ENCODE measurements at places on chromosomes 13 and 19.

DNA sequence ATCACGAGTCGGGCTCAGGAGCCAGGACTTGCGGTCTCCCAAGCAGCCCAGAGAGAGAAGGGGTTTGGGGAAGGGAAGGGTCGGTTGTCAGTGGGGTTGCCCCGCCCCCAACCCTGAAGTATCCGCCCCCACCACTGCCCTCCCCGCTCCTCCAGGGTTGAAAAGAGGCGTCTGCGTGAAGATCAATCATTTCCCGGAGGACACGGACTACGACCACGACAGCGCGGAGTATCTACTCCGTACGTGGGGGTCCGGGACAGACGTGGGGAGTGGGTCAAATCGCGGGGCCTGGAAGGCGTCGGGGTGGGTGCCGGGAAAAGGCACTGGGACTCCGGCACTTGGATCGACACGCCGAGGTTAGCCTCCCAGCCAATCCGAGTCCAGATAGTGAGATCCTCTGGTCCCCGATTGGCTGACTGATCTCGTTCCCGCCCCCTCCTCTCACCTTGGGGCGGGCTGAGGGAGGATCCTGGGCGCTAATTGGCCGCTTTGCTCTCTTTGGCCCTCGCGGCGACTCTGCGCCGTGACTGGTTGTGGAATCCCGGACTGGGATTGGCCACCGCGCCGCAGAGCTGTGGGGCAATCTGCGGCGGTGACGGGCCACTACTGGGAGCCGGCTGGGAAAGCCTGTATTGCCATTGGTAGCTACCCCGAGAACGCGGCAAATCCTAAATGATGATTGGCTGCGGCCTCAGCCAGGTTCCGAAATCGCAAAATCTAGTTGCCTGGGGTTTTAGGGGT lies 13.3 kb upstream of the CACNG6 start:
- no peak for DNase-seq

DNA sequence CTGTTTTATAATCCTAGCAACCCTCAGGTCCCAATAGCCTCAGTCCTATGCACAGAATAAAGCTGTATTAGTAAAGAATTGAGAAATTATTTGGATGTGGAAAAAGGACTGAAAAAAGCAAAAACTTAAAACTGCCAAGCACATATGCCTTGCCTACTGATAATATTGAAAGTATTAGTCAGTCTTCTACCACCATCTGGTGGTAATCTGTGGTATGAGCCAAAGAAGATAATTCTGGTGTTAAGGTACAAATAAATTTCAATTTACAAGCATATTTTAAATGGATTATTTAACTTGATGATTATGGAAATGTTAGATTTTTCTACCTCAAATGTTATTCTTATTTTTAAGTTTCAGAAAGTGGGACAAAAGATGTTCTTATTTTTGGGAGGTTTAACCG lies 460.3 kb upstream of the KLHL1 start:
- no peak for DNase-seq

GRCh38 chr19:12838182-12838885 lies at the start of gene MAST1:
MAST1 (plus strand) TSS chr19:12838515; CDS start chr19:12838573, 58 bp downstream.
- no peak for DNase-seq

DNA sequence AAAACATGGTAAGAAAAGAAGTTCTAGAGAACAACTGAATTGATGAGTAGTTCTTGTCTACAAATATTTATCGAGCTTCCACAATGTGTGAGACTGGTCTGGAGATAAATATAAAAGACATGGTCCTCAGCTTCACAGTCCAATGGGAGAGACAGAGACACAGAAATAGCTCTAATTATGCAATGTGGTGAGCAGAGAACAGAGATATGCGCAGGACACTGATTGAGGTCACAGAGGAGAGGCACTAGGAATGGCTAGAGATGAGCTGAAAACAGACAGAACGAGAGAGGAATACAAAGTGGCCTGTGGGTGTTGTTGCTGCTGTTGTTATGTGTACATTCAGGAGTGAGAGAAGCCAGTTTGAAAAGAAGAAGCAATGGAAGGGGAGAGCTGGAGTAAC lies 53.2 kb downstream of the GPALPP1 start:
- no peak for DNase-seq

- DNase-seq, result peak; percentile 87
These were observed 2020.1 kb upstream of the PCDH20 start for GRCh38 chr13:63435667-63436324.

- DNase-seq, result no peak
These were observed 211.5 kb downstream of the LMO7 start for GRCh38 chr13:75847588-75847987.

GRCh38 chr19:33688171-33688992 lies 66.6 kb downstream of the CHST8 start:
- no peak for DNase-seq

- no peak for DNase-seq
These were observed 277.5 kb upstream of the SGCG start for GRCh38 chr13:22903301-22903700.

DNA sequence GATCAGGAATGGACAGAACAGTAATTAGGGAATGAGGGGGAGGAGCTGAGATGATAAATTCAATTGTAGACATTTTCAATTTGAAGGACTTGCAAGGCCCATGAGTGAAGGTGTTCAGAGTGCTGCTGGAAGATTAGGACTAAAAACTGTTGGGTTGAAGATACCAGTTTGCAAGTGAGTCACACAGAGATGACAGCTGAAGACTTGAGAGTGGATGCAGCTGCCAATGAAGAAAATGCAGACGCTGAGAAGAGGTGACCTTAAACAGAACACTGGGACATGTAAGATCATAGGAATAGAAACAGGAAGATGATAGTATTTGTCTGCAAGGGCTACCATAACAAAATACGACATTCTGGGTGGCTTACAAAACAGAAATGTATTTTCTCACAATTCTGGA lies 1716.5 kb upstream of the SLC10A2 start:
- no peak for DNase-seq

DNA sequence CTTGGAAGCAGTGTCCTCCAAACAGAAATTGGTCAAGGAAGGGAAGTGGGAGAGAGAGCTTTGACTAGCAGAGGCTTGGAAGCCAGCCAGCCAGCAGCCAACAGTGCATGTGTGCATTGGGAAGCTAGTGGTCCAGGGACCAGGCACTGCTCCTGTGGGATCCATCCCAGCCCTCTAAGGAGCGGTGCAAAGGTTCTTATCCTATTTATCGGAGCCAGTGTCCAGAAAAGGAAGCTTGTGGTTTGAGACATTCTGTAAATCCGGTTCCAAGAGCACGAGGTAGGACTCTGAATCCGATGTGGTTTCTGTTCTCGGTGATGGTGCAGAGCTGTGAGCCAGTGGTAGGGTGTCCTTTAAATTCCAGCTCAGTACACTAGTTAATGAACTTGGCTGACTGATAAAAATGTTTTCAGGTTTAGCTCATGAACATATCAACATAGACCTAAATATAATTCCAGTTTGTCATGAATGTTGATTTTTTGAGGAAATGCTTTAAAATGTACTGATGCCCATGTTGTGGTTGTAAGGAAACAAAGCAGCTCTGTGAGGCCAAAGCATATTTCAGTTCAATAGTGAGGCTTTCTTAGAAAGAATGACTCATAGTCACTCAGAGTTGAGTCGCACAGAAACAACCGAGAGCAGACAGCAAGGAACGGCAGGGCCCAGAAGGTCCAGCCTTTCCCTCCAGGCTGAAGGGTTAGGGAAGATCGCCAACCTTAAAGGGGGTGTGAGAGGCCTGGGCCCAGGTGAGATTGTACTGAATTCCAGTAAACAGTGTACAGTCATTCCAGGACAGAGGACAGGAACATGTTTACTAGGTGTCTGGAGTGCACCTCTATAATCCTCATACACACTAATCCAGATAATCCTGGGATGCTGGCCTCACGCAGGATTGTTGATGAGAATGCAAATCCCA lies 21.5 kb upstream of the GARRE1 start:
- peak; percentile 99 for DNase-seq

GRCh38 chr13:101139081-101139480 lies 277.2 kb downstream of the NALCN start:
- no peak for DNase-seq

DNA sequence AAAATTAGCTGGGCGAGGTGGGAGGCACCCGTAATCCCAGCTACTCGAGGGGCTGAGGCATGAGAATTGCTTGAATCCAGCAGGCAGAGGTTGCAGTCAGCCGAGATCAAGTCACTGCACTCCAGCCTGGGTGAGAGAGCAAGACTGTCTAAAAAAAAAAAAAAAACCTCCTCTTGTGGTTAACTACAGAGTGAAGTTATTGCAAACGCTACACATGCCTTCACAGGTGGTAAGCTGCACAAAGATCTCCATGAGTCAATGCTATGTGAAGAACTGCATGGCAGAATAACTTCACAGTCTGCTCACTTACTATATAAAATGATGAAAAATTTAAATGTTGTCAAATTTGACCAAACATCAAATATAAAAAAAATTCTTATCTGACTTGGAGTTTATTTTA lies 436.8 kb downstream of the FGF14 start:
- DNase-seq, result no peak

DNA sequence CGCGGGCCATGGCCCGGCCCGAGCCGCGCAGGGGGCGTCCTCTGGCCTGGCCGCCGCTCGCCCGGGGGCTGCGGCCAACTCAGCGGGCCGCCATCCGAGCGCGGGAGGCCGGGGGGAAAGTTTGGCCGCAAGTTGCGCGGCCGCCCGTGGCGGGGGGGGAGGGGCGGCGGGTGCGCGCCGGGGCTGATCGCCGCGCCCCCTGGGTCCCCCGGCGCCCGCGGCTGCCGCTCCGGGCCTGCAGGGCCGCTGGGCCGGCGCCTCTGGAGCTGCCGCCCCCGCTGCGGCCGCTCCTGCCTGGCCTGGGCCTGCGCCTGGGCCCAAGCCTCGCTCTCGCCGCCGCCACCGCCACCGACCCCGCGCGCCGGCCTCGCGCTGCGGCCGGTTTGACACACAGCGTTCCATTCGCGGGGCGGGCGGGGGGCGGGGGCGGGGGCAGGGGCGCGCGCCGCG lies at the start of gene NR2F6:
NR2F6 (minus strand) TSS at position 385 of the 450 bp plus-strand sequence. CDS start 699 bp downstream, outside the sequence.
- DNase-seq, result no peak

GRCh38 chr13:76692346-76692745 lies 193.9 kb downstream of the KCTD12 start:
- no peak for DNase-seq

DNA sequence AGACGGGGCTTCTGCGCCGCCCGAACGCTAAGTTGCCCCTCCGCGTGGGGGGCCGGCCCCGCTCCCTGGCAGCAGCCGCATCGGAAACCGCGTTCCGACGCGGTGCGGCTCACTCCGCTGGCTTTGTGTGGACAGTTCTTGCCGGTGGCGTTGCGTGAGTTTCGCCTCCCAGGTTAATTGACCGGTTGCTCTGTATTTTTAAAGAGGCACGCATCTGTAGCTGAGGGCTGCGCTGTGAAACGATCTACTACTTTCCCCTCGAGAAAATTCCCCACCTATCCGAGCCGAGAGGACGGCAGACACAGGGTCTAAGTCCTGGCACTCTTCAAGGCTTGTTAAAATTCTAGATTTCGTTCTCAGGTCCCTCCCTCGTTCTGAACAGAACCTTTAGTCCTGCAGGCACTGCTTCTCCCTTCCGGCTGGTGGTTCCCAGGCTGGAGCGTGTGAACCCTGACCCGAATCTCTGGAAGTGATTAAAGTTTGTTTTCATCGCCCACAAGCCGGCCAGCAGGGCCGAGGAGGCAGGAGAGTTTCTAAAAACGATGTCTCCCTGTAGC lies 933 bp downstream of the ARHGEF7 start:
- DNase-seq, result no peak

- no peak for DNase-seq
These were observed 38.6 kb upstream of the TDRD3 start for GRCh38 chr13:60358453-60358852.

GRCh38 chr13:40163066-40164000 lies 503.1 kb downstream of the FOXO1 start:
- no peak for DNase-seq

DNA sequence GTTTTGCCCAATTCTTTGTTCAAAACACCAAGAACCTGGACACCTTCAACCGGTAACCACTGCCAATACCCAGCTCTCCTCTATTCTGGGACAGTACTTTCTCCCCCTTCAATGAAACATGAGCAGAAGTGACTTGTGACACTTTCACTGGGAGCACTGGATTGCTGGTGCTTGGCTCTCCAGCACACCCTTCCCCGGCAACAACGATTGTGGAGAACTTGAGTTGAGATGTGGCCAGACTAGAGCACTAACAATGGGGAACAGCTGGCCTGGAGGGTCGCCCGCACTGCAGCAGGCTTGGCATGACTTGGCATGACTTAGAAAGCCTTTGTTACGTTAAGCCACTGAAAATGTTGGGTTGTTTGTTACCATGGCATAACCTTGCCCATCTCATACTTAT lies 7.5 kb upstream of the B3GLCT start:
- no peak for DNase-seq

DNA sequence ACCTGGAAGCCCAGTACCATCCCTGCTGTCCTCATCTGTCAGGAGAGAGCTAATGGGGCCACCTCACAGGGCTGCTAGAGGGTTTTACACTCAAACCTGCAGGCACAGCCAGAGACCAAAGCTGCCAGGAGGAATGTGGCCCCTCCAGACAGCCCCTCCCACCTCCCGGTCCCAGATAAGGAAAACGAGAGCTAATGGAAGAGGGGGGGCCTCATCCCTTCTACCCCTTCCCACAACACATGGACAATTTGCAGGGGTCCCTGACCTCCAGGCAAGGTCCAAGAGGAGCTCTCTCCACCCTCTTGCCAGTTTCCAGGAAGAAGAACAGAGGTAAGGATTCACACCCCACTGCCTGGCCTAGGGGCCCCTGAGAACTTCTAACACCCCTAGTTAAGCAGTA lies 1.6 kb upstream of the PEPD start:
- no peak for DNase-seq

DNA sequence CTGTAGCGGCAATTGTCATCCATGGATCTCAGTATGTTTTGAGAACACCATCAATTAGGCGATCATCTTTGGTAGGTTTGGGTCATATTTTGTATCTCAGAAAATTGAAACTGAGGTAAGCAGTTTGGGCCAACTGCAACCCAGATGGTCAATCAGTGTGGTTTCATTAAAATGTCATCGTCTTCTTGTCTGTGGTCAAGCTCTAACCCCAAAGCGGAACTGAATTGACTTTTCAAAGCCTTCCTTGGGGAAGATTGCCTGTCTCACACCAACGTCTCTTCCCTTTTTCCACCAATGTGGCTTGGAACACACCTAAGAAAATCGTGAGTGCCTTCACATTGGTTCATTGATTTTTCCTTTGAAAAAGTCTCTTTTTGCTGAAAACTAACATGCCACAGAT lies 56.3 kb upstream of the UBAC2 start:
- no peak for DNase-seq

DNA sequence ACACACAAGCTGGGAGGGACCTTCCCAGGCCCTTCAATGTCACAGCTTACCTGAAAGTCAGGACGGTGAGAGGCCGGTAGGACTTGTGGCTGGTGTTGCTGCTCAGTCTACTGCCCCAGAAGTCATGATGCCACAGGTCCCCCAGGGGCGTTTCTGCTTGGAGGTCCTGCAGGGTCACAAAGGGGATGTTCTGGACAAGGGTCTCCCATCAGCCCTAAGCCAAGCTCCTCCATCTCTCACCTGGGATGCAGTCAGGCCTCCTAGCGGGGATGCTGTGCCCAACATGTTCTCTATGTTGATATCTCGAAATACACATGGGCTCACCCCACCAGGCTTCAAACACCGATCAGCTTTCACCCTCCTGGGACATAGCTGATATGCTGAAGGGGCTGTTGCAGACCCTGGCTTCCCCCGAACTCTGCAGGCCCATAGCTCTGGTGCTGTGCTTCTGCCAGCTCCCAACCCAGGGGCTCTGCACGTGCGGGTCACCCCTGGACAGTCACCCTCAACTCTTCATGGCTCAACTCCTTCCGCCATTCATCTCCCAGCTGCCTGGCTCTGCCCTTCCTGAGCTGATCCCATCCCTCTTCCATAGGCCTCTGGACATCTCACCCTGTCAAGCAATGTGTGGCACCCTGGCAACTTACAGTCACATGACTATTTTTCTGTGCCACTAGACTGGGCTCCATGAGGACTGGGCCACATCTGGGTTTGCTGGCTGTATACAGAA lies 10.3 kb downstream of the TMTC4 start:
- DNase-seq, result no peak

GRCh38 chr13:51906581-51906980 lies 44.8 kb downstream of the CCDC70 start:
- DNase-seq, result no peak

Data from HS-27A (cell line).